ENCODE measurements at places on chromosomes 6 and 20. TPM values are rescaled to one million over a fixed set of nuclear protein-coding genes. Genes with fewer than 3 reads are reported as not detected.
A peak's percentile ranks its signal among the peaks of the same experiment; 100 is the strongest.

DNA sequence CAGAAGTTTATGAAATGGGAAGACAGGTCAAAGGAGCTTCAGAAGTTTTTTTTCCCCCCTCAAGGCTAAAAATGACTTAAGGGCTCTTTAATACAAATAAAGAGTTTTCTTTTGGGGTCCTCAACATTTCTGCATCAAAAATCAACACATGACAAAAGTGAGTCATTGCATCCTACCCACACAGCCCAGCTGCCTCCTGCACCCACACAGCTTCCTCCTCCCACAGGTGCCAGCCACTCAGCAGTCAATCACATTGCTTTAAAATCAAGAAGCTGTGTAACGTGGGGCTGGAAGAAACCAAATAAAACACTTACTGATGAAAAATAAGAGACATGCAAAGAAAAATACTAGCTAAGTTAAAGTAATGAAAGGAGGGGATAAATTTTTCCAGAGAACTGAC, 68.5 kb downstream of the MAP3K5 start:
- peak; percentile 40 for DNase-seq

DNA sequence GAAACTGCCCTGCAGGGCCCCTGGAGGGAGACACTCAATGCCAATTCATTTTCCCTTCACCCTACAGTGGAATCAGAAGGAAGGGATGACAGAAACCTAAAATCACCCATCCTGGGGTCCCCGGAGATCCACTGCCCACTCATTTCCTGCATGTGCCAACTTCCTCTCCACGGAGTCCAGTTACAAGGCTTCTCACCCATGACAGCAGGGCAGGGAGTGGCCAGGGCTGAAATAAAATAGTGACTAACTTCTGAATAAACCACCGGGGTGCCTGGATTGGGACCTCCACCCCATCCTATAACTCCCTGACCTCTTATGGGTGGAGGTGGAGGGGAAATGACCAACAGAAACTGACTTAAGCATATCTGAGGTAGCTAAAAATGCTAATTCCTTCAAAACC, 362.3 kb downstream of the MAFB start:
- DNase-seq = no peak

JPH2 gene
- 0.81 TPM for polyA plus RNA-seq

GRCh38 chr6:2684766-2685754, 65.7 kb downstream of the MYLK4 start:
- no peak for DNase-seq

DNA sequence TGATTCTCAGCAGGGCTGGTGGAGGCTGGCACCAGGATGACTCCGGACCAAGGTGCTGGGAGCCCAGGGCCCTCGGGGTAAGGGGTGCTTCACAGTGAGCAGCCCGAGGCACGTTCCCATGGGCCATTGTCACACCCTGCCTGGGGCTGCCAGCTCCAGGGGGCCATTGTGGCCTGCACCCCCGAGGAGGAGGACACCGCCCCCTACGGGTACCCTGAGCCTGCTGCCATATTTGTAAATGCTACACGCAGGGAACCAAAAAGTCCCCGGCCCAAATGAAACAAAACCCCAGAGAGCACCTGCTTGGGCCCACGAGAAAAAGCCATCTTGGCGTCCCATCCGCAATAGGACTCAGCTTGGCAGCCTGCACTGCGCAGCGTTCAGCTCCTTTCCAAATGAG, 64.7 kb upstream of the GATA5 start:
- DNase-seq = no peak

DNA sequence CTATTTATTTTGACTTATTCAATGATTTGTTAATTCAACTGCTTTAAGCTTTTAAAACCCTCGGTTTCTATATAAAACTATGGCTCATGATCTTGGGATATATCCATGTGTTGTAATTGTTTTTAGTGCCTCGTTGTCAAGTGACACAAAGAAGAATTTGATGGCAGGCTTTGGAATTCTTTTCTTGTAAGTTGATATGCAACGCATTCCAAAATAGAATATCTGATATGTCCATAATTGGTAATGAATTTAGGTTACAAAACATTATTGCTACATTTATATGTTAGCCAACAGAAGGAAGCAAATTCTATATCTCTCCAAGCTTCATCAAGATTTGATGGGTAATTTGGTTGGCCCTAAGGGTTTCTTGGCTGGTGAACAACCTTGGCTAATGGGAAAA, 220.4 kb upstream of the RIMS1 start:
- no peak for DNase-seq

GRCh38 chr20:17228624-17229061, 1.8 kb downstream of the PCSK2 start:
- DNase-seq = no peak

GRCh38 chr6:39054577-39055142, 6.1 kb downstream of the GLP1R start:
- peak; percentile 53 for DNase-seq

GRCh38 chr6:141163107-141163506, 969.6 kb upstream of the GJE1 start:
- DNase-seq = no peak

- DNase-seq = no peak
Measured at GRCh38 chr20:1094751-1095150, 23.7 kb upstream of the PSMF1 start.

DNA sequence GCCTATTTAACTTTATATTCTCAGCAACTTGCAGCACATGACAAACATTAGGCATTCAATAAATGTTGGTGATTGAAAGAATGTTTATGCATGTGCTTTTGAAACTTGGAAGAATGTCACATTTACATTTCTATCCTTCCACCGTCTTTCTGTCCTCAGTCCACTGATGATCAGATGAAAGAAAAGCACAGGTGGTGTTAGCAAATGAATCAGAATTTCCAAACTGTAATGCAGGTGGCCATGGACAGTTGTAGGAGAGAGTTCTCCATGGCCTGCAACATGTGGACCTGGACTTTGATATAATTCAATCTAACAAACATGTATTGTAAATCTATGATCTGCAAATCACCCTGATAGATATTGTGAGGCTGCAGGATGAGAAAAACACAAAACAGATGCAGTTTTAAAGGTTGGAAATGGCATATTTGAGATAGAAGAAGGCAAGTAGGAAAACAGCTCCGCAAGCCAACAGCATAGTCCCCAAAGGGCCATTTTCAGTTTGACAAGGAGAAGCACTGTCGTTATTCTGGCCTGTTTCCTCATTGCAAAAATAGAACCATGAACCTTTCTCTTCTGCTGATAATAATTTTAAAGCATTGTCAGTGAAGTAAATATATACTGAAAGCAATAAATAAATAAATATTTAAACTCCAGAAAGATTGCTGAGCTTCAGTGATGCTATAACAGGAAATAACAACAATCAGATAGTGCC, 119.4 kb downstream of the AIG1 start:
- DNase-seq = no peak

GRCh38 chr6:43809417-43810305, 39.6 kb downstream of the VEGFA start:
- peak; percentile 69 for DNase-seq

DNA sequence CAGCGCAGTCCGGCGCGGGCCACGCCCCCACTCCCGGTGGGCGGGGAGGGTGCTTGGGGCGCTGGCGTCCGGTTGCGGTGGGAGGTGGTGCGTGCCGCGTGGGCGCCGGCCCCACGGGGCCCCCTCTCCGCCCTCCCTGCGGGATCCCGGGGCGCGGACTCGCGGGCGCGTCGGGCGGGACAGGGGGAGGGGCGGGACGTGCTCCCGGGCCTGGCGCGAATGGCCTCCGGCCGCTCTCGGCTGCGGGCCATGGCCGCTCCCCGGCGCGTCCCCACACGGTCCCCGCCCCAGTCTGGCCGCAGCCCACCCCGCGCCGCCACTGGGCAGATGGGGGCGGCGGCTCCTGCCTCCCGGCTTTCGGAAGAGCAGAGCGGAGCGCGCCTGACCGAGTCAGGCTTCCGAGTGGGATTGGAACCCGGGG, 771 bp upstream of the PPP1R3G start:
- peak; percentile 72 for DNase-seq

GRCh38 chr6:159005436-159005835, 5.4 kb upstream of the RSPH3 start:
- DNase-seq = no peak

DNA sequence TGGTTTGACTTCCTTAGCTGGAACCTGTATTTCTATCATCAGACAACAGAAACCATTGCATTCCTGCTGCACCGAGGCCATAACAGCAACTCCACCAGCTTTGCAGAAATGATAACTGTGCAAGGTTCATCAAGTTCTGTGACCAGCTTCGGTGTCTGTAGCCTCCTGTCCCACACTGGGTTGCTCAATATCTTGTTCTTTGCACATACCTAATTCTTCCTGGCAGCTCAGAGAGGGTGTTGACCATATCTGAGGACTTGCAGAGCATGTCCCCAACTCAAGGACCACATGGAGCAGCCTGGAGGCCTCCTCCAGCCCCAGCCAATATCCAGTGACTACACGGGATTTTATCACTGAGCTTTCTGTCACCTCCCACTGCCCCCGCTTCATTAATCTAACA, 59.3 kb upstream of the SCAF8 start:
- no peak for DNase-seq

GRCh38 chr6:145003145-145003544, 718.0 kb downstream of the UTRN start:
- DNase-seq = no peak

ABHD16B gene
- not detected for polyA plus RNA-seq

GRCh38 chr6:10386756-10387654, 27.9 kb downstream of the TFAP2A start:
- DNase-seq = no peak

ZC3H12D gene
- 3.2 TPM for polyA plus RNA-seq

LAMA2 gene
- polyA plus RNA-seq = 0.81 TPM

DNA sequence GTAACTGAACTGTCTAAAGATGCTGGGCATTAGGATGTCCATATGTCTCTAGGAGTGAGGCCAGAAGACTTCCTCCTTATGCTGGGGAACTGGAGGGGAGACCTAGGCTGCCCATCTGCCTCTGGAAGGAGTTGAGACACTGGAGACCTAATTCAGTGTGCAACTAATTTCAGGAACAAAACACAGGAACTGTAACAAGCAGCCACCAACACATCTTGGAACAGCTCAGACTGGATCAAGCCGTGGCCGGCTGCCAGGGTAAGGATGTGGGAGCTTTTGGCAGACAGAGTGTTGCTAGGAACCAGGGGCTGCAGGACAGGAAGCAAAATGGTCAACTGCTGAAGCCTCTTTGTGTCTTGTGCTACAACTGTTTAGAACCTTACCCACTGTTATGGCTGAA, 16.4 kb upstream of the MAS1 start:
- no peak for DNase-seq

GRCh38 chr6:25340431-25341202, 61.4 kb downstream of the CARMIL1 start:
- DNase-seq = peak; percentile 95

DNA sequence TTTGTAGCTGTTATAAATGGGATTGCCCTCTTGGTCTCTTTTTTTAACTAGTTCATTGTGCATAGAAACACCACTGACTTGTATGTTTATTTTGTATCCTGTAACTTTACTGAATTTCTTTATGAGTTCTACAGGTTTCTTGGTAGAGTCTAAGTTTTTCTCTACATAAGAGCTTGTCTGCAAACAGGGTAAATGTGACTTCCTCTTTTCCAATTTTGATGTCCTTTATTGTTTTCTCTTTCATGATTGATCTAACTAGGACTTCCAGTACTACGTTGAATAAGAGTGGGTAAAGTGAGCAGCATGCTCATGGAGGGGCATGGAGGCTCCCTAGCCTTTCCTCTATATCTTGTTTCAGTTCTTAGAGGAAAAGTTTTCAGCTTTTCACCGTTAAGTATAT, 3.0 kb upstream of the WFDC10A start:
- DNase-seq = no peak

- DNase-seq = no peak
Measured at GRCh38 chr20:21315138-21315537, 12.0 kb downstream of the XRN2 start.

GRCh38 chr20:46087161-46087560, 2.6 kb downstream of the NCOA5 start:
- peak; percentile 27 for DNase-seq

DNA sequence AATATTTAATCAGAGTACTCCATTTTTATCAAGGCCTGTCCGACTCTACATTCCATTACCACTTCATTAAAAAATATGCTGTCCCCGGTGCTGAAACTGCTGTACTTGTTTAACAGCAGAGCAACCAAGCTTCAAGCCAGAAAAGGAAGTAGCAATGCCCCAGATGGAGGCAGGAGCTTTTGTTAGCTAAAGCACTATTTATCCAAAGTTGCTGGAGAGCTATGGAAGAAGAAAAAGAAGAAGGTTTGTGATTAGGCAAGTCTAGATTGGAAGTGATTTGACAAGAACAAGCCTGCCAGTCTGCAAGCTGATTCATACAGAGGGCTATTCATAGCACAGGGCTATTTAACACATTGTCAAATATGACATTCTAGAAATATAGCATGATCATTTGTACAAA, 160.9 kb upstream of the SPTLC3 start:
- no peak for DNase-seq

GJA10 gene
- polyA plus RNA-seq = not detected

PDYN gene
- not detected for polyA plus RNA-seq

DNA sequence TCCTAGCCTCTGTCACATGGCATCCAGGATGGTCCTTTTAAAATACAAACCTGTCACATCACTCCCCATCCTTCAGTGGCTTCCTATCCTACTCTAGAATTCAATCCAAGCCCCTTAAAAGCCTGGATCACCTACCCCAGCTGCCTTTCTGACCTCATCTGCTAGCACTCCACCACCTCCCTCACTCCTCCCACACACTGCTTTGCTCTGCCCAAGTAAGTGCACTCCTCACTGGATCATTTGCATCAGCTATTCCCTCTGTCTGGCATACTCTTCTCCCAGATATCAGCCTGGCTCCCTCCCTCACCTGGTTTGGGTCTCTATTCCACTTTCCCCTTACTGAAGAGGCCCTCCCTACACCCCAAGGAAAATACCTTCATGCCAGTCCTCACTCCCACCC, 10.5 kb downstream of the C6orf136 start:
- DNase-seq = no peak

- DNase-seq = no peak
Measured at GRCh38 chr6:108565091-108565766, 4.5 kb downstream of the FOXO3 start.

- DNase-seq = no peak
Measured at GRCh38 chr6:43285832-43286231, 12.2 kb upstream of the SLC22A7 start.

DNA sequence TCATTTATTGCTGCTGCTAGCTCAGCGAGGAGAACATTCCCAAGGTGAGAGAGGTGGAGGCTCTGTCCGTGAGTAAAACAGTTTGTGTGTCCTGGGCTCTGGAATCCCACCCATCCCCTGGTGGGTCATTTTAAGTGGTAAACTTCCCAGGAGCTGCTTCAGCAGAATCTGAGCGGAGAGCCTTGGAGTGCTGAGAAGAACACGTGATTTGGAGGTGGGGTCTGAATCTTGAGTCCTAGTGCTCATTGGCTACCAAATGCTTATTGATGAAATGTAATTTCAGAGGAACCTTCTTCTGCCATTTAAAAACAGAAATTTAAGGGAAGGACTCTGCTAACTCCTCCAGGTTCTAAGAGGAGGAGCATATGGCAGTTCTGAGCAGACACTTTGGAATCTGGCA, 132.4 kb downstream of the CDH26 start:
- DNase-seq = no peak

Measured in small intestine (tissue), 16 donors.